ENCODE measurements at places on chromosomes 3 and 15.

- no peak for DNase-seq
These were observed 73.0 kb upstream of the VGLL4 start for GRCh38 chr3:11716573-11717290.

DNA sequence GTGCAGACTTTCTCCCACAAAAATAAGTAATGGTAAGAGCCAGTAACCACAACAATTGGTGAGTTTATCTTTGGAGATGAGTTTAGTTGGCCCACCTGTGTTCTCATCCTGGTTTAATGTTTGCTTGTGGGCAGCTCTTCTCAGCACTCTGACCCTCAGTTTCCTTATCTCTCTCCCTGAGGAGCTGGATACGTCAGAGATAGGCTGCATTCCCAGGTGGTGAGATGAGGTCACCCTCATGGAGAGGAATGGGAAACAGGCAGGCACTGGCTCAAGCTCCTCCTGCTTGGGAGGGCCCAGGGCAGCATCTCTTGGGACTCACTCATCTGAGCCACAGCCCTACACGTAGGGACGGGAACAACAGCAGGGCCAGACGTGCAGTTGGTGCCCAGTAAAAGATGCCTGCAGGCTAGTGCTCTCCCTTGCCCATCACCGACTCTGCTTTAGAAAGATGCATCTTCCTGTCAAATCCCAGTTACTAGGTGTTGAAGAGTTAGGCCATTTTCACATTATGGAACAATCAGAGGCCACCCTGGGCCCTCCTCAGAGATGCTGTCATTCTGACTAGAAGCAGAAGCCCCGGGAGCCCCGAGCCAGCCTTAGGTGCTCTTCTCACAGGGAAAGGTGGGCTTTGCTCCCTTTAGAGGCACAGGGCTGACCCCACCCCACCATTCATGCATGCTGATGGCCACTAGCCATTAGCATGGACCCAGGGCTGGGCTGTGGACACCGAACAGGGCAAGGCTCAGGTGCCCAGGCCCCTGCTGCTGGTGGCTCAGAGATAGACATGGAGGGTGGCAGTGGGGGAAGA is 59.7 kb downstream of the GRIP2 start:
- no peak for DNase-seq

DNA sequence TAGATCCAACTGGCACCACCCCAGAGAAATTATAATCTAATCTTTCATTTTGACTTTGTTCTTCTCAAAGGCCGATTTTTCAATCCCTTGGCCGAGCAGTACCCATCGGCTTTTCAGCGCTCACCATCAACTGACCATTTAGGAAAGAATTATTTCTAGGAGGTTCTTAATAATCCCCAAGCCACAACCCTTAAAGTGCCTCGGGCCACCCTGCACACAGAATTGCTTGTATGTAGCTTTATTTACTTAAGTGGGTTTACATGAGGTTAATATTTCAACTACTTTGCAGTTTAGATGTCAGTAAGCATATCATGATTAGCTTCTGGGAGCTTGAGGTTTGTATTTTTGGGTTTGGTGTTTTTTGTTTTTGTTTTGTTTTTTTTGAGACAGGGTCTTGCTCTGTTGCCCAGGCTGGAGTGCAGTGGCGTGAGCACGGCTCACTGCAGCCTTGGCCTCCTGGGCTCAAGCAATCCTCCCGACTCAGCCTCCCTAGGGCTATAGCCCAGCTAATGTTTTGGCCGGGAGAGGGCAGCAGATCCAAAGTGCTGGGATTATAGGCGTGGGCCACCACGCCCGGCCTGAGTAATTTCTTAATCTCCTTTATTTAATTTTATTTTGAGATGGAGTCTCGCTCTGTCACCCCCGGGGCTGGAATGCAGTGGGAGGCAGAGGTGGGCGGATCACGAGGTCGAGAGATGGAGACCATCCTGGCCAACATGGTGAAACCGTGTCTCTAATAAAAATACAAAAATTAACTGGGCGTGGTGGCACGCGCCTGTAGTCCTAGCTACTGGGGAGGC is 801 bp upstream of the CDAN1 start:
- no peak for DNase-seq

DNA sequence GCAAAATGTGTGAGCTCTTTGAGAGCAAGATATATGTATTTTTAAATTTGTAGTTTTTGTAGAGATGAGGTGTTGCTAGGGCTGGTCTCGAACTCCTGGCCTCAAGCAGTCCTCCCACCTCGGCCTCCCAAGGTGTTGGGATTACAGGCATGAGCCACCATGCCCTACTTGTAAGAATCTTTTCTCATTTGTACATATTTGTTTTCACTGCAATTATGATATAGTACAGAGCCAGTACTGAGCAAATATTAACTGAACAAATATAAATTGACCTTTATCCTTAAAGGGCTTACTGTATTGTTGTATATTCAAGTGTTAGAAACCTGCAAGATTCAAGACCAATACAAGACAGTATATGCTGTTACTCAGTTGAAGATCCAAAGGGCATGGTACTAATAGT is 53.4 kb downstream of the GTF2E1 start:
- no peak for DNase-seq

DNA sequence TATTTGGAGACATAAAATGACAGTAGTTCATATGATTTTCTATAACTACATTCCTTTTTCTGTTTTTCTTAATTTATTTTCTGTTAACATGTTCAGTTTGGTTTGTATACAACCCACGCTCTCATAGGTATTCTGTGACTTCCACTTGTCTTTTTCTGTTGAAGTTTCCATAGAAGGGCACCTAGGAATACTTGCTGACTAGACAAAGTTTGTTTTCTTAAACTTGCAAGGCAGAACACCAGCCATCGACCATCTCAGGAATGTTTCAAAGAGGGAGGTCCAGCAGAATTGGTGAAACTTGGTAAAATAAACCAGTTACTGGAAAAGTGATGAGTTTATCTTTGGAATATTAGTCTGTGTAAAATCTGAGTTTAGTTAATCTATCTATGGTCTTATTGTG is 403.2 kb upstream of the CADM2 start:
- DNase-seq: no peak

- no peak for DNase-seq
These were observed 37.6 kb downstream of the SCN5A start for GRCh38 chr3:38611866-38612265.

- DNase-seq: no peak
These were observed 46.3 kb downstream of the GABRG3 start for GRCh38 chr15:27017168-27017809.

- no peak for DNase-seq
These were observed 16.5 kb upstream of the FGF7 start for GRCh38 chr15:49406352-49407118.

- no peak for DNase-seq
These were observed 52.2 kb downstream of the ROPN1B start for GRCh38 chr3:126021224-126021623.

GRCh38 chr15:99113547-99114271 is 8.8 kb downstream of the SYNM start:
- no peak for DNase-seq

DNA sequence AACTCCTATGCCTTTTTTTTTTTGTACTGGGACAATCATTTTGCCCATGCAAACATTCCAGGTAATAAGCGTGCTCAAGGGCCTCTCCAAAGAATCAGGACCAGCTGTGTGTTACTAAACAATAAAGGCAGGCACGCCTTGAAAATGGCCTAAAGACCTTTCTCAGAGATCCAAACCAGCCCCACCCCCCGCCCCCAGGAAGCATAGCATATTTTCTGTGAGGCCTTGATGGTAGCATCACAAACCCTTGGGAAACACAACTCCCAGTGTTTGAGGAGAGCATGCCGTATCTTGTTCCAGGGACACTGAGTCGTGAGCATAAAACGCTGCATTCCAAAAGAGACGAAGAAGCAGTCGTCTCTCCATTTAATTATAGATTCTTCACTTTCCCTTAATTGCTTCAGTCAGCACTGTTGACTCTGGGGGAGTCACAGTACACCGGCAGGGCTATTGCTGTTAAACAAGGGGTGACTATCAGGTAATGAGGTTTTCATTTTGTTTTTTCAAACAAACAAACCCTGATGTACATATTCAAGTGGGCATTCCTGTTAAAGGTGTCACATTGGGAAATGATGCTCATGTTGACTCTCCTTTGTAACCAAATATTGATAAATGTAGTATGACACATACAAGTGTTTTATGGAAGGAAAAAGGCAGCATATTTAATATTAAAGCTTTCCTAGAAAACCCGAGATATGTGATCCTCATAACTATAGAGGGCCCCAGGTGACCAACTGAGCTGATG is 4.4 kb upstream of the TPM1 start:
- DNase-seq: no peak

GRCh38 chr3:15305359-15305844 is 27.0 kb downstream of the SH3BP5 start:
- no peak for DNase-seq

DNA sequence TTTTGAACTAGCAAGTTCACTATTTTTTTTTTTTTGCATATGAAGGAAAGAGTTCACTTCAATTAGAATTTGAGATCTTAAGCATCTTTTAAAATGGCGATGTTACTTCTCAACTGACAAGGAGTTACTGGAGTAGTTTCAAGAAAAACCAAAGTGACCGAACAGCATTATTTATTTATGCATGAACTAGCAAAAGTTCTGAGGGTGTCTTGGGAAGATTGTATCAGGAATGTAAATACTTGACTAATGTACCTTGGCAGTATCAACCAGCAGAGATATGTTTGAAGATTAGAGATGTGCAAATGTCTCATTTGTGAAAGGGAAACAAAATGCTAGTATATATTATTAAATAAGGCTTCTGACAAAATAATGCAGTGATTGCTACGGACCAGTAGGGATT is 203.9 kb downstream of the KBTBD8 start:
- DNase-seq: no peak

- DNase-seq: no peak
These were observed 696.0 kb downstream of the ZNF385D start for GRCh38 chr3:21055015-21055414.
